RKO (cell line): ENCODE measurements at places on chromosomes 11 and 22.

GRCh38 chr11:57438345-57439285 is 11.7 kb upstream of the SLC43A3 start:
- DNase-seq: no peak

DNA sequence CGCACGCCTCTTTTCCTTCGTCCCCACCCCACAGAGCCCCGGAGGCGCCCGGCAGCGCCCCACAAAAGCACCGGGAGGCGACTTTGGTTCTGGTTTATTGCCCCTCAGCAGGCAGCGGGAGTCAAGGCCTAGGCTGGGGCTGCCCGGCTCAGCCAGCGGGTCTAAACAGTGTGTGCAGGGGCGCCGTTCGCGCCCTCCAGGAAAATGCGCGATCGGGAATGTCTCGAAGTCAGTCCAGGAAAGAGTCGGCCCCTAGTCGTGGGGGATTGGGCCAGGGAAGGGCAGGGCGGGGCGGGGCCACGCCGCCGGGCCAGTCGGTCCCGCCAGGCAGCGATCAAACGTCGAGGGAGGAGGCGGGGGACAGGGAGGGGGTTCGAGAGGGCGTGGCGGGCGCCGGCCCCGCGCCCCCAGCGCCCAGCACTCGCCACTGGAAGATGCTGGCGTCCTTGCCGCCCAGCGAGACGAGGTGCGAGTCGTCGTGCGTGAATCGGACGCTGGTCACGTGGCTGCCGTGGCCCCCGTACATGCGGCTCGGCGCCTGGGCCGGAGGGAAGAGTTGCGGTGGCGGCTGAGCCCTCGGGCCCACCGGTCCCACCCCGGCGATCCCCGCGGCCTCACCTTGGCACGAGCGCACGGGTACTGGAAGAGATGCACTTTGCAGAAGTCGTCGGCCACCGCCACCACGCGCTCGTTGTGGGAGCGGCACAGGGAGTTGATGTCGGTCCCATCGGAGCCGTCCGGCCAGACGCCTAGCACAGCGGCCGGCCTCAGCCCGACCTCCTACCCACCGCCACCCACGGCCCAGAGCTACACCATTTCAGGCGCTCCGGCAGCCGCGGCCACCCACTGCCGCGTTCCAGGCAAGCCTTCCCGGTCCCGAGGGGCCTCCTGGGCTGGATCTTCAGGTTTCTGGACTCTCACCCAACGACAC is 741 bp upstream of the MTA2 start:
- DNase-seq: peak; percentile 82

DNA sequence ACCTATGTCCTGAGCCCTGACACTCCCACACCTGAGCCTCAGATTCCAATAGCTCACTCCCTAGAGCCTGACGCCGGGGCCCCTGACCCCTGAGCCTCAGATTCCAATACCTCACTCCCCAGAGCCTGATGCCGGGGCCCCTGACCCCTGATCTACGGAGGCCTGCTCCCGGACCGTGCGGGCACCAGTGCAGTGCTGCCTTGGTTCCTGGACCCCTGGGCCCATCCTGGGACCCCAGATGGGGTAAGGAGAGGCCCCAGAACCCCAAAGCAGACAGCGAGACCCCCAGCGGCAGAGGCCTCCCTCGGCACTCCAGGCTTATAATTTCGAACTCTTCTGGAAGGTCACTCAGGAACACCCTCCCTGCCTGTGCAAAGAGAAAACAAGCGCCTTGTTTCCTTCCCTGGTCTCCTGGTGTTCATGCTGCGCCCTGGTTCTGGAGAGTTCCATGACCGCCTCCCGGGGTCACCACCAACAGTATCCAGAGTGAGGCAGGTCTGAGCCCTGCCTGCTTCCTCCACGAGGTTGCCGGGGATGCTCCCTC is 7.5 kb downstream of the SUSD2 start:
- no peak for DNase-seq

GRCh38 chr22:20442485-20443284 is 5.1 kb upstream of the SCARF2 start:
- DNase-seq: no peak

DNA sequence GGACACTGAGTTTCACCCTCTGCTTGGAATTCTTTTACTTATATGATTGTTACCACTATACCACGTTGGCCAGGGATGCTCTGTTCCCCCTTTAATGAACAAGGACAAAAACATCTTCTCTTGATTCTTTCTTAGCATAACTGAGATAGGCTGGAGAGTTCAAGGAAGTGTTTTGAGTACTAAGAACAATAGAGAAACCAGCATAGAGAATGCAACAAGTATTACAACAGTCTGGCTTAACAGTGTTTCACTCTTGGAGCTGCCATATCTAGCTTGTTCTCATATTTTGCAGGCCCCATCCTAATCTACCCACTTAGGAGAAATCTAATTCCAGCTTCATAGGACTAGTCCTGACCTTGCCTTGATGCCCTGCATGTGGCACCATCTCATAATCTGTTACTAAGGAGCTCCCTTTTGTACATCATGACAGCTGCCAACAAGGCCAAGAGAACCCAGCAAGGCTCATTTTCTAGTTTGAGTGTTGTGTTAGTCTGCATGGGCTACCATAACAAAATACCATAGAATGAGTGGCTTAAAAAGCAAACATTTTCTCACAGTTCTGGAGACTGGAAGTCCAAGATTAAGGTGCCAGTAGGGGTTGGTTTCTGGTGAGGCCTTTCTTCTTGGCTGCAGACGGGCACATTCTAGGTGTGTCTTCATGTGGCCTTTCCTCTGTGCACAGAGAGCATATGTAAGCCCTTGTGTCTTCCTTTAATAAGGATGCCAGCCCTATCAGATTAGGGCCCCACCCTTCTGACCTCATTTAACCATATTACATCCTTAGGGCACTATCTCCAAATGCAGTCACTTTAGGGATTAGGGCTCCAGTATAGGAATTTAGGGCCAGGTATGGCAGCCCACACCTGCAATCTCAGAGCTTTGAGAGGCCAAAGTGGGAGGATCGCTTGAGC is 37.8 kb downstream of the PACS1 start:
- no peak for DNase-seq

GRCh38 chr22:36386351-36386899 is 1.3 kb downstream of the MYH9 start:
- DNase-seq: peak; percentile 75

DNA sequence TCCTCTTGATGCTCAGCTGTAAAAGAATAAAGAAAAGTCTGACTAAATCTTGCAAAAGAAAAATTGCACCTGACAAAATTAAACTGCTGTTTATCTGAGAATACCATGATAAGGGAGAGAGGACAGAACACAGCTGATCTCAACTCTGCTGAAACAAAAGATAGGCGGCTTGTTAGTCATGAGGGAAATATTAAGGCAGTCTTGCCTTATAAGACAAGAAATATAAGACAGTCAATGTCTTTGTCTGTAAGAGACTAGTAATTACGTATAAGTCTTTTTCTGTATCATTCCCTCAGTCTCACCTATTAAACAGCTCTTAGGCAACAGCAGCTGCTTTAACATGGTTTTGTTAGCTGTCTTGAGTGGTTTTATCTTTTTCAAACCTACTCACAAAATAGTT is 296.6 kb downstream of the LUZP2 start:
- DNase-seq: no peak

DNA sequence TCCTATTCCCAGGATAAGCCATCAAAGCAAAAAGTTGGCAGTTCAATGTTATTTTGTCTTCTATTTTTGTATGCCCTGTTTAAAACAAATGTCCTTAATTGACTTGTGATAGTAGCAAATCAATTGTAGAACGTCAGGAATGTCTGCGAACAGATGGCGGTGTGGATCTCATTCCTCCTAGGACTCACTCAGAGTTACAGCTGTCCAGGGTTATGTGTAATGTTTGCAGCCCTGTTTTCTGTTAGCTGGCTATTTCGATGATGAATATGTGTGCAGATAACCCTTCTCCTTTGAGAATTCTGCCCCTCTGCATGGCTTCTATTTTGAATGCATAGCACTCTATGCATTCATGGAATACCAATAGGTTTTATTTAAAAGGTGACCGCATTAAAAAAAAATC is 1248.0 kb upstream of the CNTN5 start:
- no peak for DNase-seq

- DNase-seq: peak; percentile 64
These were observed 9.9 kb upstream of the NDUFS8 start for GRCh38 chr11:68020575-68020974.

GRCh38 chr11:114319716-114320328 is 23.6 kb downstream of the NNMT start:
- DNase-seq: no peak

- DNase-seq: no peak
These were observed 493.3 kb downstream of the BRD1 start for GRCh38 chr22:49334449-49334789.

DNA sequence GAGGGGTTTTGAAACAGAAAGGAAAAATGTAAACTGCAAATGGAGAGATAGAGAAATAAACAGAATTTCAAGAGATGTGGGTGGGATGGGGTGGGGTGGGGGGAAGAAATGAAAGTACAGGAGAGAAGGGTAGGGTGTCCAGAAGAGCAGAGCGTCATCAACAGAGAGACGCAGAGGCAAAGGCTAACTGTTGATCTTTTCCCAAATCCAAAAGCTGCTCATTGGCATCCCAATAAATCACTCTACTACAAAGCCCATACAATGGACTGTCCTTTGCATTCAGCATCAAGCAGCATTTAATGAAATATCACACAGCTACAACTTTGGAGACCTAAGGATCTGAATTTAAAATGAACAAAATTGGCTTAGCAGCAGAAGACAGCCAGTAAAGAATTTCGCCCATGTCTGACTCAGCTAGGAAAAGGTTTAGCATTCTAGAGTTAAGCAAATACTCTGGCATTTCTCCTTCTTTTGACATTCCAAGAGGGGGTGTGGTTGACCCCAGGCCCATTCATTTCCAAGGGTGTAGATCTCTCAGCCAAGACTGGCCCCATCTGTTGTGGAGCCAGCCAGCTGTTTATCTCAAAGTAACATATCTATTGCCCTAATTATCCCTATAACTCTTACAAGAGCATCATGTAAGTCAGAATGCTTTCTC is 1.5 kb downstream of the RAB30 start:
- no peak for DNase-seq

- no peak for DNase-seq
These were observed 194.3 kb upstream of the NARS2 start for GRCh38 chr11:78768971-78769370.

GRCh38 chr11:23480736-23481135 is 620.5 kb upstream of the CCDC179 start:
- DNase-seq: no peak

- DNase-seq: no peak
These were observed 245.9 kb downstream of the MIAT start for GRCh38 chr22:26903030-26903856.

DNA sequence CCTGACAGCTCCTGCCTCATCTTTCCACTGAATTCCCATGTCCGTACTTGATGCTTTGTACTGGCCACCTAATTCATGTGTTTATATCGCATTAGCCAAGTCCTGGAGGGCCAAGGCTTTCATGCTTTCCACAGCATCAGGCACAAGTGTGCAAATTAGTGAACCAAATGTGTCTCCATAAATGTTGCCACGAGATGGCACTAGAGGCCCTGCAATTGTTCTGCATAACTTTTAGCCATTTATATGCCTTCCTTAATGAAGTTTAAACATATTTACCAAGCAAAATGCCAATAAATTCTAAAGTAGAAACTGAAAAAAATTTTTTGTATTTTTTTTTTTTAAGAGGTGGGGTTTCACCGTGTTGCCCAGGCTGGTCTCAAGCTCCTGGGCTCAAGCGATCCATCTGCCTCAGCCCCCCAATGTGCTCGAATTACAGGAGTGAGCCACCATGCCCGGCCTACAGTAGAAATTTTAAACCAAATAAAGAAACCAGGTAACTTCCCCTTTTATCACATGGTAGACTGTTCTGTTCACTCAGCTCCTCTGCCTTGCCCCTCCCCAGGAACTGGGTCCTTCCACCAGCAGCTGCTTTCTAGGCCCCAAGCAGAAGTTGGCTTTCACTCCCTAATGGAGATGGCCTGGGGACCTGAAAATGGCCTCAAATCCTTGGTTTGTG is 20.8 kb upstream of the IL18BP start:
- DNase-seq: peak; percentile 59

GRCh38 chr11:78460471-78460870 is 42.9 kb upstream of the GAB2 start:
- DNase-seq: no peak

DNA sequence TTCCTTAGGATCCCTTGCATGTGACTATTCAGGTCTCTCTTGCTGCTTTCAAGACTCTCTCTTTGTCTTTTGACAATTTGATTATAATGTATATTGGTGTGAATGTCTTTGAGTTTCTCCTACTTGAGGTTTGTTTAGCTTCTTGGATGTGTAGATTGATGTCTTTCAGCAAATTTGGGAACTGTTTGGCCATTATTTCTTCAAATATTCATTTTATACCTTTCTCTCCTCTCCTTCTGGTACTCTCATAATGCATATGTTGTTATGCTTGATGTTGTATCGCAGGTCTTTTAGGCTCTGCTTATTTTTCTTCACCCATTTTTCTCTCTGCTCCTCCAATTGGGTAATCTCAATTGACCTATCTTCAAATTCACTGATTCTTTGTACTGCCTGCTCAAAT is 44.2 kb downstream of the OR2AT4 start:
- no peak for DNase-seq

GRCh38 chr11:80844110-80844819 is 1403.4 kb upstream of the TENM4 start:
- no peak for DNase-seq

DNA sequence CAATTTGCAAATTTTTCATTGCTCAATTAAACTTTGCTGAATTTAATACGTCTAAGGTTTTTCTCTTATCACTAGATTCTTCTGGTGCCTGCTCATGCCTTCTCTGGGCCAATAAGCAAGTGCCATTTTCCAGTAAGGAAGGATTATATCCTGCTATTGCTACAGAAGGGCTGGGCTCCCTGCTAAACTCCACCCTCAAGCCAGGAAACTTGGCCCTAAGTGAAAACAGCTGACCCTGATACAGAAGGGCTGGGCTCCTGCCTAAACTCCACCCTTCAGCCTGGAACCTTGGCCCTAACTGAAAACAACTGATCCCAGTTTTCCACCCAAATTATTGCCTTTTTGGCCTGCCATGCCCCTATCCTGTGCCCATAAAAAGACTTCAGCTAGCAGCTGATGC is 385.3 kb downstream of the DYNC2H1 start:
- DNase-seq: no peak

- no peak for DNase-seq
These were observed 48.2 kb downstream of the SGSM3 start for GRCh38 chr22:40418366-40419201.

DNA sequence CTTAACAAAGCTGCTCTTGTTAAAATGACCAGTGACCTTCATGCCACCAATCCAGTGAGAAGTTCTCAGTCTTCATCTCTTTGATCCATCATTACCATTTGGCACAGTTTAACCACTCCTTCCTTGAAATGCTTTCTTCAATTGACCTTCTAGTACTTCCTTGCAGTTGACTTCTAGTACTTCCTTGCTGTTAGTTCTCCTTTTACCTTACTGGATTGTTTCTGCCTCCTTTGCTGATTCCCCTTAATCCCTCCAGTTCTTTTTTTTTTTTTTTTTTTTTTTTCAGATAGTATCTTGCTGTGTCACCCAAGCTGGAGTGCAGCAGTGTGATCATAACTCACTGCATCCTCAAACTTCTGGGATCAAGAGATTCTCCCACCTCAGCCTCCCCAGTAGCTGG is 66.0 kb upstream of the HORMAD2 start:
- DNase-seq: no peak

GRCh38 chr11:86891036-86891435 is 64.2 kb downstream of the FZD4 start:
- DNase-seq: no peak
